Stimulated activated CD4-positive, alpha-beta T cell treated with anti-CD3 and anti-CD28 coated beads, TNF-alpha, amount 100 ng/mL, for 1 hour (primary cell): ENCODE measurements at places on chromosomes 1 and 21.

GRCh38 chr1:159282118-159282517 lies 20.0 kb upstream of the FCER1A start:
- no peak for DNase-seq

DNA sequence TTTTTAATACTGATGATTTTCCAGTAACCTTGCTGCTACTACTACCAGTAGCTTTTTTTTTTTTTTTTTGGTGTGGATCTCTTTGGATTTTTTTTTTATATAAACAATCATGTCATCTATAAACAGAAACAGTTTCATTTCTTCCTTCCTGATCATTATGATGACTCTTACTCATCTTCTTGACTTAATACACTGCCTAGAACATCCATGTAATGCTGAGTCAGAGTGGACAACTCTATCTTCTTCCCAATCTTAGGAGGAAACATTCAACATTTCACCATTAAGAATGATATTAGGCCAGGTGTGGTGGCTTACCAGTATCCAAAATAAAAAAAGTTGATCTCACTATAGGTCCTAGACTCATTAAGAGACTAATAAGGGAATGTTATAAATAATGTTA lies 69.1 kb downstream of the RUSC1 start:
- no peak for DNase-seq

DNA sequence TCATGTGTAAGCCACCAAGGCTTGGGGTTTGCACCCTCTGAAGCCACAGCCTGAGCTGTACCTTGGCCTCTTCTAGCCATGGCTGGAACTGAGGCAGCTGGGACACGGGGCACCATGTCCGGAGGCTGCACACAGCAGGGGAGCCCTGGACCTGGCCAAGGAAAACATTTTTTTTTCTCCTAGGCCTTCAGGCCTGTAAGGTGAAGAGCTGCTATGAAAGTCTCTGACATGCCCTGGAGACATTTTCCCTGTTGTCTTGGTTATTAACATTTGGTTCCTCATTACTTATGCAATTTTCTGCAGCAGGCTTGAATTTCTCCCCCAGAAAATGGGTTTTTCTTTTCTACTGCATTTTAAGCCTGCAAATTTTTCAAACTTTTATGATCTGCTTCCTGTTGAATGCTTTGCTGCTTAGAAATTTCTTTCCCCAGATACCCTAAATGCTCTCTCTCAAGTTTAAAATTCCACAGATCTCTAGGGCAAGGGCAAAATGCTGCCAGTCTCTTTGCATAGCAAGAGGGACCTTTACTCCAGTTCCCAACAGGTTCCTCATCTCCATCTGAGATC lies 295.8 kb downstream of the LTN1 start:
- DNase-seq: no peak

DNA sequence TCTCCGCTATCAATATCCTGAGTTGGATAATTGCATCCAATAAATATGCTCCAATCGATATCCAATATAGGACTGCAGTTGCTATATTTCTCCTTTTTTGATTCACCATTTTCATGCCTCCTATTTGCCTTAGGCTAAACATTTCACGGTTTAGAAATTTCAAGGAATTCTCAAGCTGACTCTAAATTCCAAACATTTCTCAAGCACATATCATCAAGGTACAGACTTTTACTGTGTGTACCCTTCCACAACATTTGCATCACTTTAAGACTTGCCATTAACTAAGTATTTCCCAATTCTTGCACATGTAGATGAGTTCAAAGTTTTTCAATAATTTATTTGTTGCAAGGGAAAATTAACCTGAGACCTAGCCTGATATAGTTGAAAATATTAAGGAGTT lies 795.2 kb upstream of the TMPRSS15 start:
- DNase-seq: no peak

- DNase-seq: no peak
Measured at GRCh38 chr1:167722152-167722869, 529 bp downstream of the MPZL1 start.

- no peak for DNase-seq
Measured at GRCh38 chr1:60813071-60813470, 269.3 kb upstream of the NFIA start.

DNA sequence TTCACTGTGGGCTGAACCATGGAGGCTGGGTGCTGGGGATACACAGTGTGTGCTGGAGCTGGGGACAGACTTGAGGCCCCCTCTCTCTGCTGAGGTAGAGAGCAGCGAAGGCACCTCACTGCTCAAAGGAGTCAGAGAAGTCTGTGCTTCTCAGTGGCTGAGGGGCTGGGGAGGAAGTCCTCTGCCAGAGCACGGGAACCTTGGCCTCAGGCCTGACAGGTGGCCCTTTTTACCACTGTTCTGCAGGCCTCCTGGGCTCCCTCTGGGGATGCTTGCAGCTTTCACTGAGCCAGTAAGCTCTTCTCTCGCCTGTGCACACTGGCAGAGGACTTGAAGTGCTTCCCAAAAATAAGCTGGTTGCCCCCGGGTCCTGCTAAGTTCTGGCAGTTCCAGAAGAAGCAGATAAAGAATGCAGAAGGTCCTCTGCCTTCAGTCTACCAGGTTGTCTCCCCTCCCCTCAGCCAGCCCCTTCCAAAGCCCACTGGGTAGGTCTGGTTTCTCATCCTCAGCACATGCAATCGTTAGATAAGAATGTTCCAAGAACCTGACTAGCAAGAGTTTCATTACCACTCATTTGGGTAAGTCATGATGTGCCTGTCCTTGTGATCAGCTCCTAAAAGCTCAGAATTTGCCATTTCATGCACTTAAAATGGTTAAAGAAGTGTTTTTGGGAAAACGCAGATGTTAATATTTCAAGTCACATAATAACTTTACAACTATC lies 53.9 kb downstream of the TENT5C start:
- DNase-seq: no peak

DNA sequence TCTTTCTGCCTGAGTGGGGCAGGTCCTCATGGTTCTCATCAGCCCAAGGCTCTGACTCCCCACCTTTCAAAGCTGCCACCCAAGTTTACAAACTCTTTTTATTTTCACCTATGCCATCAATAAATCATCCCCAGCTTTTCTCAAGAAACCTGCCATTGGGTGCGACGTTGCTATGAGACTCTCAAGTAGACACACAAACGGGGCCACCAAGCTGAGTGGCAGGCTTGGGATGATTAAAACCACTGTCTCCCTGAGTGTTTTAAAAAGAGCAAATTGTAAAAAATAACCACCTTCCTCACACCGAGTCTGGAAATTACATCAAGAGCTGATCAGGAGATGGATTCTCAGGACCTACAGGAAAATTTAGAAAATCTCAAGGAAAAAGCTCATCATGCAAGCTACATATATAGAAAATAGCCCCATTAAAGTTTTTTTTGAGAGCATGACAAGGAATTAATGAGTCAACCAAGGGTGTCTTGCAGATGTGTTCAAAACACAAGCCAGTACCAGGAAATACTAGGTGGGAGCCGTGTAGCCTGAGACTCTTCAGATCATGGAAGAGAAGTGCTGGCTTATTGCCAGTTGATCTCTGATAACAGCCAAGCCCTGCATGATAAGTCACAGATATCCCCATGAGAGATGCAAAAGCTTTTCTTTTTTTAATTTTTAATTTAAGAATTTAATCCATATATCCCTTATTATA lies 158.4 kb upstream of the BACE2 start:
- no peak for DNase-seq

DNA sequence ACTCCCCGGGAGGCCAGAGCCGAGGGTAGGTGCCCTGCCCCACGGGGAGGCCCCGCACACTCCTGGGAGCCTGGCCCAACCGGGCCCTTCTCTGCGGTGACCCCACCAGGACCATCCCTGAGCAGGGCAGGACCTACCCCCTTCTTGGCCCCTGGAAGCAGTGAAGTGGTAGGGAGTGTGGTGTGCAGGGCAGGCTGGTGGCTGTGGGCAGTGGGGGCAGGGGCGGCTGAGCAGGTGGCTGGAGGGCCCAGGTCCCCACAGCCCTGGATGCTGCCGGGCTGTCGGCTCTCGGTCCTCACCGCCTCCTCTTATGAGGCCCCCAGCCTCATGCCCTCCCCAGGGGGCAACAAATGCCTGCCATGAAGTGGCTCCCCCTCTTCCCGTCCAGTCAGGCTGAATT lies 19.5 kb downstream of the PLCH2 start:
- no peak for DNase-seq

- no peak for DNase-seq
Measured at GRCh38 chr1:214404154-214404553, 123.2 kb downstream of the SMYD2 start.

DNA sequence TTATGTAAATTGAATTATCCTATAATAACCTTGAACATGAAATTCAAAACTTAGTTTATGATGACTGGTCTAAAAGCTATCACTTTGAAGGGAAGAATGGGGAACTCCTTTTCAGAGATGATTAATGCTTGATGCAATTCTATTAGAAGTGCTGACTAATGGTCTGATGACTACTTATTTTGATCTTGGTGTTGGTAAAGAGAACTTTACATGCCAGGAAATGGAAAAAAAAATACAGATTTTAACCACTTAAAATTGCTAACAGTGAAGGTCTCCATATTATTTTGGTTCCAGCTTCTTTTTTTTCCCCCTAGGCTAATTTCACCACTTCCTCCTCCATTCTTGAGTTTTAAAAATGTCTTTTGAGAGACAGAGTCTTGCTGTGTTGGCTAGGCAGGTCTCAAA lies 22.9 kb downstream of the S1PR1 start:
- no peak for DNase-seq

DNA sequence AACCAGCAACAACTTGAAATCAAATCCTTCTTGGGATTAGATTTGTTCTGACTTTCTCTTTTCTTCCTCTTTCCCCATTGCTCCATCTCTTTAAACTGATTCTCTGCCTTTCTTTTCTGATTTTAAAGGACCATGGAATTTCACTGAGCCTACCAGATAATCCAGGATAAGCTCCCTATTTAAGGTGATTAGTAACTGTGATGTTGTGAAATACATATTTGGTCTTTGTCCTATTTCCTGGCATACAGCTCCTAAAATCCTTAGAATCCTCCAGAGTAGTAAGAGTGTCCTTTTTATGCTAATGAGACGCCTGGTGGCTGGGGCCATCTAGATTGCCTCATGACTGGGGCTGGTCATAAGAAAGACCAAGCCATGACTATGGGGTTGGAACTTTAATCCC lies 236.9 kb downstream of the USP25 start:
- DNase-seq: no peak

DNA sequence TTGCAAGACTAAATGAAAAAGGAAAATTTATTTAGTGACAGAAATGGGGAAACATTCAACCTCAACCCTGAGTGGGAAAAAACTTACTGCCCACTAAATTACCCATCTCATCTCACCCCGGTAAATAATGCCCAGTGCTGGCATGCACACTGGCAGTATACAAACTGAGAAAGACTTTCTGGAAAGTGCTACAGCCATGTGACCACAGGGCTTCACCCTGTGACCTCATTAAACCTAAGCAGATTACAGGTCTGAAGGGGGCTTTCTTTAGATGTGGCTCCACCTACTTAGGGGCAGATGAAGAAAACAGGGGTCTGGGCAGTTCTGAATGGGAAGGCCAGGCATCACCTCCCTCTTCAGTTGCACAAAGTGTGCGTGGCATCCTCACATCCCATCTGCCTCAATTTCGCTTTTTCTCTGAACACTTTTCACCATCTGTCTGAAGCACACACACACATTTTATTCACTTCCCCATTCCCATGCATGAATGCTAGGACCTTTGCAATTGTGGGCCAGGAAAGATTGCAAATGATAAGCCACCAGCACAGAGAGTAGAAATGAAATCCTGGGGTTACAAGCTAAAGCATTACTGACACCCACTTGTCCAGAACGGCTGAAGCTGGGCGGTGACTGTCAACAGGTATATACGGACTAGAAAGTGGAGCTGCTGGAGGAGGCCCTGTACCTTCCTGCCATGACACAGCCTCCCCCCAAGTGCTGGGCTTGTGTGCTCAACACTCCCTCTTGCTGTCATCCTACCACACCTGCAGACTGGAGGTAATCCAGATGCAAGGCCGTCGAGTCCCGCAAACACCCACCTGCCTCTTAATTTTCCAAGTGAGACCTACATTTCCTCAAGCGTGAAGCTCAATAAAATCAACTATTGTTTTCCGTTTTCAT lies 2.7 kb downstream of the NADK start:
- no peak for DNase-seq

- DNase-seq: no peak
Measured at GRCh38 chr1:100810360-100810759, 84.3 kb downstream of the EXTL2 start.

- DNase-seq: no peak
Measured at GRCh38 chr1:165884690-165885304, 57.4 kb downstream of the UCK2 start.

DNA sequence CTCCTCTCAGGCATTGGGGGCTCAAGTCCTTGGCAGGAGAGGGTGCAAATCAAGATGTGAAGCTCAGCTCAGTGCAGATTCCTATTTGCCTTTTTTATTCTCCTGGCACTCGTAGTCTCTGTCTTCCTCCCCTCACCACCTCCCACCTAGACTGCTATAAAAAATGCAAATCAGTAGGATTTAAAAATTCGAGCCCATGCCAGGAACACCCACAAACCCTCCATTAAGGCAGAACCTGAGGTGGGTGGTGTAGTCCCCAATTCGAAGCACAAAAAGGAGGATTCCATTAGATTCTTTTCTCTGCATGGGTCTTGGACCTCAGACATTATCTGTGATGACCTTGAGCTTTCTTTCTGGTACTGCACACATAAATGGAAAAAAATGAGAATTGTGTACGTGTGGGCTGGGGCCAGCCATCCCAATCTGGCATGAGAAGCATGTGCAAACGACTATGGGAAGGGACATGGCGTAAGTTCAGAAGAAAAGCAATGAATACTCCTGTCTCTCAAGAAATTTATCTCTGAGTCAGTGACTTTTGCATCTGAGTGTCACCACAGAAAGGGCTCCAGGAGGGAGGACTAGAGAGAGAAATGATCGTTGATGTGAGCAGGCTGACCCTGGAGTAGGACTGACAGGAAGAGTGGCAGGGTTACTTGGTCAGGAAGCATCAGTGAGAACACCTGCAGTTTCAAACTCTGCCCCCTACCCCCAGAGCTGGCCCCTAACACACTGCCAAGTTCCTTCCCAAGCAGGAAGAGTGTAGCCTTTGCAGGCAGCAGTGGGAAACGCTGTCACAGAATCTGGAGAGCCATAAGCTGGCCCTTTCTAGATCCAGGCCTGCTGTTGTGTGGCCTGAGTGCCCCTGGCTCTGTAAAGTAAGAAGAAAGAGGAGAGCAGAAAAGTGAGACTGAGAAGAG lies 1.7 kb downstream of the INKA2 start:
- no peak for DNase-seq

GRCh38 chr21:36499578-36500471 lies 19.9 kb upstream of the CLDN14 start:
- DNase-seq: no peak
